ENCODE measurements at places on chromosomes 1 and 21.
A peak's percentile ranks its signal among the peaks of the same experiment; 100 is the strongest.

- no peak for DNase-seq
Observed at GRCh38 chr1:227726318-227726717, 8.8 kb downstream of the JMJD4 start.

DNA sequence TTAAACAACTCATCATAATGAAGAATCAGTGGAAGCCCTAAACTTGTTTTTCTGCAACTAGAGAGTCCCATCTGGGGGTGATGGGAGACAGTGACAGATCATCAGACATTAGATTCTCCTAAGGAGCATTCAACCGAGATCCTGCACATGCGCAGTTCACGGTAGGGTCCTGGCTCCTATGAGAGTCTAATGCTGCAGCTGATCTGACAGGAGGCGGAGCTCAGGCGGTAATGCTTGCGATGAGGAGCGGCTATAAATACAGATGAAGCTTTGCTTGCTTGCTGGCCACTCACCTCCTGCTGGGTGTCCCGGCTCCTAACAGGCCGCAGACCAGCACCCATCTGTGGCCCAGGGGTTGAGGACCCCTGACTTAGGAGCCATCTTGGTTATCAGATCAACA lies 247.2 kb downstream of the FMN2 start:
- no peak for DNase-seq

DNA sequence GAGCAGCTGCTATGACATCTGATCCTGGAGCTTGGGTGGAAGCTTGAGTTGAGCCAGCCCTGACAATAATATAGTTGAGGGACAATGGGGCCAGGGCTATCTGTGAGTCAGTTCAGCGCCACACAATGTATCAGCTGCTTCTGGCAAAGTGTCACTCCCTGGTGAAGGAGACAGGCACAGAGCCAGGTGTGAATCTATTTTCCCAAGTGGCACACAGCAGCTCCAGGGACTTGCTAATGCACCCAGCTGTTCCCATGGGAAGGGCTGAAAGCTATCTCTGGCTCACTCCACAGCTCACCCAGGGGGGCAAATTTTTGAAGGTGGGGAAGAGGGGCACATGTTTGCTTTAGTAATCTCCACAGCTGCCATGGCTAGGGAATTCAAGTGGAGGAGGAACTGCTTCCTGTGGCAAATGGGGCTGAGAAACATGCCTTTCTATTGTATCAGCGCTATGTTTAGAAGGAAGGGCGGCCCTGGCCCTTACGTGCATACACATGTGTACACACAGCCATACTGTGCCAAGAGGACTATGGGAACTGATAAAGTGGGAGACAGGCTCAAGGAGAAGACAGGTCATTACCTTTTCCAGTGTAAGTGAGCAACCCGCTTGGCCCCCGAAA lies 2.2 kb downstream of the CYB5R1 start:
- DNase-seq, result no peak

- peak; percentile 44 for DNase-seq
Observed at GRCh38 chr1:10779201-10779600, 17.2 kb downstream of the CASZ1 start.

GRCh38 chr21:19807201-19807600 lies 1191.0 kb upstream of the NCAM2 start:
- DNase-seq, result no peak

- no peak for DNase-seq
Observed at GRCh38 chr1:85182700-85183099, 18.1 kb downstream of the SYDE2 start.

- DNase-seq, result no peak
Observed at GRCh38 chr1:46221749-46222148, 18.6 kb downstream of the LURAP1 start.

DNA sequence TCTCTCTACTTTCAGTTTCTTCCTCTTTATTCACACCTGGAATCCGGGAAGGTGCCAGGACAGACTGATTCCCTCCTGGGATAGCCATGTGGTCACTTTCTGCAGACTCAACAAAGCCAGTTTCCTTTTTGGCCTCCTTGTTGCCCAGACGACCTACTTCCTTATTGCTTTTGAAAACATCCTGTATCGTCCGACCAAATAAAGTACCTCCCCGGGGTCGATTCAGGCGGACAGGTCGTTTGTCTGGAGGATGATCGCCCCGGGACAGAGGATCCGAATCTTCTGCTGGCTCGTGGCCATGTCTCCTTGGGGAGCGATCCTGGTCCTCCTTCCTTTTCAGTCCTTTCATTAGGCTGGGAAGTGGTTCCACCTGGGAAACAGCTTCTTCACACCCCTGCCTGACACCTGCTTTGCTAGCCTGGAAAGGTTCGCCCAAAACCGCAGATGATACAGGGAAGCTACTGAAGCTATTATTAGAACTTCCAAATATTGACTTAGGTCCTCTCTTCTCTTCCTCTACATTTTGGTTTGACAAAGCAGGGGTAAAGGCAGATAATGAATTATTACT lies 1.2 kb downstream of the MCM3AP start:
- no peak for DNase-seq

DNA sequence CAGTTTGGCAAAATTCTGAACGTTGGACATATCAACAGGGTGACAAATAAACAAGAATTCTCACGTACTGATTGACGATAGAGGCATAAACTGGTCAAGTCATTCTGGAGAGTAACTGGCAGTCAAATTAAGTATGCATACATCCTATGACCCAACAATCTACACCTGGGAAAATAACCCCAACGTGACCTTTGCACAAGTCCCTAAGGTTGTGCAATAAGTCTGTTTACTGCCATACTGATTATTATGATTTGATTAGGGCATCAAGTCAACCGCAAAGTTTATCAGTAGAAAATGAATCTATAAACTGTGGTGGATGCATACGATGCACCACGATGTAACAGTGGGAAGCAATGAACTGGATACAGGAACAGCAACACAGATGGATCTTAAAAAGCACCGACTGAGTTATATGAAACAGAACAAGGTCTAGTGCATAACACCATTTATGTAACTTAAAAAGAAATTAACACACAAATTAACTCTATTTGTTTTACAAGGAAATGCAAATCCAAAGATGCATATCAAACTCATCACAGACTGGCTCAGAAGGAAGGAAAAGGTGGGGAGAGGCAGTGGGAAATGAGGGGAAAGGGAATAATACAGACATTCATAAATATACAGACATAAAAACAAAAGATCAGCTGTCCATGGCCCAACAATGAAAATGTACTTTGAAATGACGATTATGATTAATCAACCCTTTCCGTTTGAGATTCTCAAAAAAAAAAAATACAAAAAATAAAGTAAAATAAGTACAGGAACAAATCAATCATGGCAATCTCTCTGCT lies 41.0 kb upstream of the SEC16B start:
- DNase-seq, result no peak

DNA sequence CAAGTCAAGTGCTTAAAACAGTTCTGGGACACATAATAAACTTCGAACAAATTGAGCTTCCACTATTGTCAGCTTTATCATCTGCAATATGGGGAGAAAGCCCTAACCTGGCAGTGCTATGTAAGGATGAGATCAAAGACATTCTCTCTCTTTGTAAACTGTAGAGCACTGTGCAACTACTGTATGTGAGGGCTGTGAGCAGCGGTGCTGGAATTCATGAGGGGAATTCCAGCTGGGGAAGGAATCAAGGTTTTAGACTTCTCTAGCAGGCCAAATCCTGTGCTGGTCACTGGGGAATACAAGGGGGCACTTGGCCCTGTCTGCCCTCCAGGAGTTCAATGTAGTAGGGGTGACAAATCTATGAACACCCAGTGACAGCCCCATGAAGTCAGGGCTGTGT lies 9.3 kb downstream of the FAM151A start:
- no peak for DNase-seq

GRCh38 chr1:113984710-113985109 lies 5.4 kb downstream of the OLFML3 start:
- DNase-seq, result no peak

GRCh38 chr1:172932981-172933380 lies 117.8 kb downstream of the TNFSF18 start:
- DNase-seq, result no peak

GRCh38 chr1:15884477-15884876 lies 37.0 kb downstream of the SPEN start:
- no peak for DNase-seq

DNA sequence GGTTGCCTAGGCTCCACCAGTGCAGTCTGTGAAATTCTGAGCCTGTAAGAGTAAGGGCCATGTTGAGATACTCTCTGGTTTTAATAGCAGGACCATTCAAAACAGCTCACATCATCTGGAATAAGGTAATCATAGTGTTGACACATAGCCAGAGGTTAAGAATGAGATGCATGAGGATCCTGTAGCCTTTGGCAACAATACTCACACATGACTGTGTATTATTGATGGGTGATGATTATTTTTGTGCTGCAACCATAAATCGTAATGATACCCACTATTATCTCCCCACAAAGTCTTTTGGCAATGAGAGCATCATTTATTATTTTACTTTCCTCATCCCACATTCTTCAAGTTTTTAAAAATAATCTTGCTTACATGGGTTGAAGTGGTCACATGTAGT lies 35.5 kb downstream of the KCNK2 start:
- no peak for DNase-seq

DNA sequence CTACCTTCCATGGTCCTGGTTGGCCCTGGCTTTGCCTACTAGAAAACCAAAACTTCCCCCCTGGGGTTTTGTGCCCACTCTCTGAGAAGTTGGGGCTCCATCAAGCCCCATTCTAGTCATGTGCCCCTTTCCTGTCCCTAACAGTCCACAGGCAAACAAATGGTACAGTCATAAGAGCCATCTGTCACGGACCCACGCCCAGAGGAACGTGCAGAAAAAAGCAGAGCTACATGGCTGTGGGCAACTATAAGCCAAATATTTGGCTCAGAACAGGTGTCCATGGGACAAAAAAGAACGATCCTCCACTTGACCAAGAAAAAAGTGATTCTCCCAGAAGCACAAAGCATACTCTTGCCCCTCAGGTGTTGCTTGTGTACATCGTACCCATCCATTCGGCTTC lies 14.6 kb upstream of the TRNAU1AP start:
- DNase-seq, result no peak

DNA sequence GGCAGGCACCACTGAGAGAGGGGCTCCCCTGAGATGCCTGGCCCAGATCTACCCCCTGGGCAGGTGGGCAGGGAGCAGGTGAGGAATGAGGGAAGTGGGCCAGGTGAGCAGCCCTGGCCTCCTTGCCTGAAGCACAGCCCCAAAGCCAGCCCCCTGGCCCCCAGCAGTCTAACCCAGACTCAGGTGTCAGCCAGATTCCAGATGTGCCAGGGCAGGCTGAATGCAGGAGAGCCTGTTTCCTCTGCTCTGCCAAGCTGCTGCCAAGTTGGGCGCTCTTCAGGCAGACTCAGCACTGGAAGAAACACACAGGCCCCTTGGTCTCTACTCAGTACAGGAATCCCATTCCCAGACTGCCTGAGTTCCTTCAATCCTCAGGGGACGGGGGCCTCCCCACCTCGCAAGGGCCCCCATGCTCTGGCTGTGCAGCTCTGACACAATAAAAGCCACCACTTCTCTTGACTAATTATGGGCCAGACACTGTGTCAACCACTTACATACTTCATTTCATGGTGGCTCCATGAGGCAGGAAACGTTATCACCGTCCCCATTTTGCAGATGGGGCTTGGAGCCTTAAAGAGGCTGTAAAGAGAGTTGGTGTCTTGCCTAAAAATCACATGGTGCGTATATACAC lies 20.4 kb downstream of the ARHGEF19 start:
- DNase-seq, result no peak

Data from Right ventricle myocardium superior (tissue), 1 donor.